ENCODE measurements at places on chromosomes 11 and 22.
A peak's percentile ranks its signal among the peaks of the same experiment; 100 is the strongest.

GRCh38 chr22:32501836-32502752 is 27.5 kb downstream of the FBXO7 start:
- no peak for DNase-seq

GRCh38 chr11:65115361-65116082 is 2.0 kb downstream of the ZNHIT2 start:
- DNase-seq = no peak

GRCh38 chr11:97883086-97883485 is 1137.7 kb upstream of the CNTN5 start:
- no peak for DNase-seq

GRCh38 chr22:44567846-44568493 is 69.9 kb upstream of the RTL6 start:
- peak; percentile 57 for DNase-seq

DNA sequence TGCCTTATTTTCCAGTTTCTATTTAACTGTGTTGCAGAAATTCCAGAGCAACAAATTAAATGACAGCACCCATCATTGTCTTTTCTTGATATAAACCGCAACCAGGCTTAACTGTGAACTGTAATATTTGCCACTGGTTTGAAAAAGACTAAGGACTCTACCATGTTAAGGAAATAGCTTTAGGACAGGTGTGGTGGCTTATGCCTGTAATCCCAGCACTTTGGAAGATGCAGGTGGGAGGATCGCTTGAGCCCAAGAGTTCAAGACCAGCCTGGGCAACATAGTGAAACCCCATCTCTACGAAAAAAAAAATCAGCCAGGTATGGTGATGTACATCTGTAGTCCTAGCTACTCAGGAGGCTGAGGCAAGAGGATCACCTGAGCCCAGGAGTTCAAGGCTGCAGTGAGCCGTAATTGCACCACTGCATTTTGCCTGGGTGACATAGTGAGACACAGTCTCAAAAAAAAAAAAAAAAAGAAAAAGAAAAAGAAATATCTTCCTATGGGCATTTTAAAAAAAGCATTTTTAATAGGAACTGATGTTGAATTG is 28.8 kb downstream of the HIRA start:
- no peak for DNase-seq

GRCh38 chr11:27864611-27865010 is 164.4 kb upstream of the BDNF start:
- no peak for DNase-seq

GRCh38 chr22:29690476-29690875 is 29.3 kb upstream of the CABP7 start:
- no peak for DNase-seq

- no peak for DNase-seq
Observed at GRCh38 chr11:64790205-64791095, 12.1 kb upstream of the SF1 start.

DNA sequence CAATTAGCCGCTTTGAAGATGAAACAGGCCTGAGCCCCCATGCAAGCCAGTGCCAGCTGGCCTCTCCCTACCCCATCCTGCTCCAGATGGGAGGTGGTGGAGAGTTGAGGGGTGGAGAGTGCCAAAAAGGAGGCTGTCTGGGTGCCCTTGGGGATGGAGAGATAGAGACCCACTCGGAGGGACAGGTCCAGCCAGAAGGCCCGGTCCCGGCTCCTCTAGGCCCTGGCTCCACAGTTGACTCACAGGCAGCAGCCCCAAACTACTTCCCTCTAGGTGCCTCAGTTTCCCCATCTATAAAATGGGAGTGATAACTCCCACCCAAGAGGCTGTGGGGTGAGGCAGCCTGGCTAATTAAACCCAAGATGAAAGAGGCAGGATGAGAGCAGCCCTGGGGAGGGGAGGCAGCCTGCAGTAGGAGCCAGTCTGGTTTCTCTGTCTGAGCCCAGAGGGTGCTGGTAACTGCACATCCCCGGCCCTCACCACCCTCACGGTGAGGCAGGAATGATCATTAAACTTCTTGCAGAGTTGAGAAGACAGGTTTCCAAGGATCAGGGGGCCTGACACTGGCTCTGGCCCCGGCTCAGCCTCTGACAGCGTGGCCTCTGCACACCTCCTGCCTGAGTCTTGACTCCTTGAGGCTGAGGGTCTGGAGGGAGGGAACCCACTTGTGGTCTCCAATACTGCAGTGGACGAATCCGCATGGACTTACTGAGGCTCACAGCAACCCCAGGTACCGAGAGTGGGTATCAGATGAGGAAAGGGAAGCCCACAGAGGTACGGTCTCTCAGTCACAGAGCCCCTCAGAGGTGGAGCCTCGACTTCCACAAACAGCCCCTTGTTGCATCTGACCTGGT is 1.4 kb upstream of the AP5B1 start:
- DNase-seq = no peak

GRCh38 chr22:37179622-37180420 is 8.2 kb downstream of the C1QTNF6 start:
- no peak for DNase-seq

- no peak for DNase-seq
Observed at GRCh38 chr11:25625094-25625493, 706.8 kb upstream of the ANO3 start.

DNA sequence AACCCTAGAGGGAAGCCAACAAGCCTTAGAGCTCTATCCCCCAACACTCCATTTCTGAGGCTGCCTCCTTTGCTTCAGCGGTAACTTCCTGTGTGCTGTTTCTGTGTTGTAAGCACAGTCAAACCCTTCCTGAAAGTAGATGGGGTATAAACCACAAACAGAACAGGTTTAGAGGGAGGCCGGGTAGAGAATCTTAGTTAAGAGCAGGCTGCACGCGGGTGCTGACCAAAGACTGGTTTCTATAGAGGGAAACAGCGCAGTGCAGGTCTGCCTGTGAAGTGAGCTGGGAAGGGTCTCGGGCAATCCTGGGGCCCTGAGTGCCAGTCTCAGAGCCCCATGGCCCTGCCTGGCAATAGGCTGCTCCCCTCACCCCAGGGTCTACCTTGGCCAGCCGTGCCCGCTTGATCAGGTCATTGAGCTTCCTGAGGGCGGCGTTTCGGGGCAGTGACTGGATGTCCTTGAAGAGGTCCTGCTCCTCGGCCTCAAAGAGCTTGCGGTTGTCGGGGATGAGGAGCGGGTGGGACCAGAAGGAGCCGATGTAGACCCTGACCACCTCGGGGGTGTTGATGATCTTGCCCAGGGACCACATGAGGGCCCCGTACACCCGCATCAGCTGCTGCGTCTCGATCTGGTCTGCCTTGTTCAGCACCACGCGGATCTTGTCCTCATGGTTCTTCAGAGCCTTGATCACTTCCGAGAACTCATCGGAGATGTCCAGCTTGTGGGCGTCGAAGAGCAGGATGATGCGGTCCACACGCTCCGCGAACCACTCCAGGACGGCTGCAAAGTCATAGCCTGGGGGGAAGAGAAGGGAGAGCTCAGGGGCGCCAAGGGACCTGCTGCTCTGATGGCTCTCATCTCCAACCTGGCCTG is 15.3 kb upstream of the CDC42BPG start:
- DNase-seq = no peak

DNA sequence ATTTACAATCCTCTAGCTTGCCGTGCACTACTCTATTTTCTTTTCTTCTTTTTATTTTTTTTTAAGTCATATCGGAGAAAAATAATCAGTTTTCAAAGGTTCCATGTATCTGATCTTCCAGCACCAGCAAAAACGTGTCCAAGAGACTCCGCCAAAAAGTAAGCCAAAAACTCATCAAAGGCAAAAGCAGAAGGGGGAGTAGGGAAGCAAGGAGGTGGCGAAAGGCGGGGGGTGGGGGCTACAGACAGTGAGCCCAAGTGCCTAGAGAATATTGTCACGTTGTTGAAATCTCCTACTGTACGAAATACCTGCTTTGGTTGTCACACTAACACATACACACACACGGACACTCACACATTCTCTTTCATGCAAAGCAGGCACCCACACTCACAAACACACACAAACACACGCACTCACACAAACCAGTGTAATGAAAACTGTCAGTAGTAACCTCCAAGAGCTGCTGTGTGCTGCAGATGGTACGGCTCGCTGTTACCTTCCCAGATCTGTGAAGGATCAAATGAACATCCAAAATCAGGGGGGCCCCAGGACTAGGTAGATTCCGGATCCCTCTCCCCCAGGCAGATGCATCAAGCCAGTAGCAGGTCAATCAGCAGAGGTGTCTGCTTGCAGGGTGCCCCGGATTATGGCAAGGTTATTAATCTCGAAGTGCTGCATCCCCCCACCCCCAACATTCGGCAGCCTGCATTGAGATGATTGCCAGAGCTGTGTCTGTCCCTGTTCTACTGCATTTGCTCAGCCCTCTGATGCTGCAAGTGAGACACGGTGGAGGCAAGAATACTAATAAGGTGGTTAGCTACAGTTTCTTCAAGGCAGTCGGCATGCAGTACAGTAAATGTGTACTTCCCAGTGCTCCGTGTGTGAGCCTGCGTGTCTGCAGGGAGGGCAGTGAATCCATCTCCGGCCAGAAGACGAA is at the start of gene LRRC4C:
TSS of gene LRRC4C (minus strand) at position 188 of the 937 bp plus-strand sequence.
- no peak for DNase-seq

- no peak for DNase-seq
Observed at GRCh38 chr11:86524620-86525352, 147.6 kb downstream of the ME3 start.

- peak; percentile 17 for DNase-seq
Observed at GRCh38 chr22:28017859-28018258, 98.8 kb upstream of the PITPNB start.

GRCh38 chr11:116339306-116340098 is 433.3 kb downstream of the BUD13 start:
- DNase-seq = peak; percentile 12

- DNase-seq = no peak
Observed at GRCh38 chr11:77146261-77147035, 18.4 kb downstream of the MYO7A start.

DNA sequence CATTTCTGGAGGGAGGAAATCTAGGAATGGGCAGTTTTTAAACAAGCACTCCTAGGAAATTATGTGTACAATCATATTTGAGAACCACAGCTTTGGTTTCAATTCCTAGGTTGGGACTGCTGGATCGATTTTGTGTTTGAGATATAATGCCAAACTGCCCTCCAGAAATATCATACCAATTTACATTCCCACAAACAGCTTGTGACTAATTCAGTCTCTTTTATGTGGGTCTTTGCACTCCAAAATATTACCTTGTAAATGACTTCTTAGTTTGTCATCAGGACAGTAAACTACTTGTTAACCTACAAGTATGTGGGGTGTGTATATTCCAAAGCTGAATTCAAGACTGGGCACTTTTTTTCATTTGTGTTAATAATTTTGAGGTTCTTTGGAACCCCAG is 9.8 kb upstream of the BARX2 start:
- DNase-seq = no peak

GRCh38 chr22:27717094-27717493 is 84.5 kb downstream of the MN1 start:
- DNase-seq = no peak

GRCh38 chr11:130474637-130475400 is 26.4 kb downstream of the ADAMTS15 start:
- DNase-seq = no peak

DNA sequence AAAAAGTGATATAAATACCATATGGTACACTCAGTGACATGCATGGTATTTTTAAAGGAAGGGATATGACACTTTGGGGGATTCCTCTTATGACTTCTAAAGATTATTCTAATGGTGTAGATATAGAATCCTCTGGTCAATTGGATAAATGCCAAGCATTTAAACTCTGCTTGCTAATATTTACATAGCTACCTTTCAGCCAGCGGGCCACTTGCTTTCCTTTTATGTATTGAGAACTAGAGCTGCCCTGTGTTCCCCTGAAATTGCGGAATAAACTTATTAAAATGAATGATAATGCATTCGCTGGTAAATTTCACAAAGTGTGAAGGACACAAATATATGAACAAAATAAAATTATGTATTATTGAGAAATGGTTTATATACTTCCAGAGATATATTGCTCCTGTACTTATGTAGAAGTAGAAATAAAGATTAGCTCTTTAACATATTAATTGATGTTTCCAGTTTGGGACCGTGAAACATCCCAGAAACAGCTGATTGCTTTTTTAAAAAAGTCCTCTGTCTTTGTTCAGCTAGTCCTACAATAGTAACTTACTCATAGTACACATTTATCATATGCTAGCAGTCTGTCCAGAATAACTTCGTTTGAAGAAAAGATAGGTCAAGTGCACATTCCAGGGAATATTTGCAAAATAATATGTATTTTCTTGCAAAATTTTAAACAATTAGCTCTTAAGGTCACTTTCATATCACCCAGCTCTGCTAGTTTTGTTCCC is 40.1 kb upstream of the CARD18 start:
- DNase-seq = no peak

DNA sequence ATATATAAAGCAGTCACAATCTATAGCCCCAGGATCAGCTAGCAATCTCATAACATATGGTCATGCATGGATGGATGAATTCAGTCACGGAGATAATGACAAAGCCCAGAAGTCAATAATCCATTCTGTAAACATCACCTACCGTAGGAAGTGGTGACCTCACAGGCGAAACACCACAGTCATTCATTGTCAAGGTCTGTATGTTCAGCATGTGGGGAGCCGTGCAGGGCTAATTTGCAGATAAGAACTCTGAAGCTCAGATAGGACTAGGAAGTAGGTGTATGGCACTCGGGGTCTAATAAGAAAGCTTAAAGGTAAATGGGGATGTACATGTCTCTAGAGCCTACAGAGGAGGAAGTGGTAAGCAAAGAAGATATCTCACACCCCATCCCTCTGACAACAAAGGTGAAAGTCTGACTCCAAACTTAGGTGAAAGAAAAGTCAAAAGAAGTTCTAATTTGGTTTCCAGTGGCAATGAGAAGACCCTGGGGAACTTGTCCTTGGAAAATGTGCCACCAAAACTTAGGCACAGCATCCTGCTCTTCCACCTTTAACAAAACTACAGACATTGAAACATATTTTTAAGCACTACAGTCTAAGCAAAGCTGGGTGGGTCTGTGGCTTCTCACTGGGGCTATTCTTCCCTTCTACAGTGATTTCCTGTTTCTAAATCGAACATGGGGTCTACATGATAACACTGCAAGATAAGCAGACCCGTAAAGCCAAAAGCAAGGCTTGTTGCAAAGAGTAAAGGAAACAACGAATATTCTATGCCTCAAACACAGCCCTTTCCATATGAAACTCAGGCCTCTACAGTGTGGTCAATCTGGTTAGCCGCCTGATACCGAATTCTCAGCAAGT is 5.2 kb downstream of the CRTAM start:
- DNase-seq = peak; percentile 67

- DNase-seq = no peak
Observed at GRCh38 chr11:115437902-115438575, 66.2 kb downstream of the CADM1 start.

DNA sequence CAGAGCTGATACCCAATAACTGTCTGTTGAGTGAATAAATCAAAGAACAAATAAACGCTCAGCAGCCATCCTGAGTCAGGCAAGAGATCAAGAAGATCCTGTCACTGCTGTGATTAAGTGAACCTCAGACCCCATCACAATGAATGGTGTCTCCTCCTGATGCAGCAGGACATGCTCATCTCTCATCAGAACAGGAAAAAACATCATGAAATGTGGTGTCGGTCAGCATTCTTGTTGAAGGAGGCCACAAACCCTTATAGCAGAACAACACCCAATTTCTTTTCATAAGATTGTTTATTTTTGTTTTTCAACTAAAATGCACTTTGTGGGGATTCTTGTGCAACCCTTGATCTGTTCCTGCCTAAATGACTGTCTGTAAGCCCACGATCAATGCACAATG is 60.3 kb downstream of the SYTL2 start:
- no peak for DNase-seq

- DNase-seq = no peak
Observed at GRCh38 chr11:87022254-87022653, 15.5 kb upstream of the TMEM135 start.
